HT1080 (cell line): ENCODE measurements at places on chromosomes 2 and 18. TPM values are rescaled to one million over a fixed set of nuclear protein-coding genes. Genes with fewer than 3 reads are reported as not detected.

The SCN9A gene
- total RNA-seq, result 1.1 and 1.8 TPM in 2 replicates

The NT5DC4 gene
- total RNA-seq, result not detected in 2 replicates

The GATA6 gene
- total RNA-seq, result 5.5 and 6.8 TPM in 2 replicates

DNA sequence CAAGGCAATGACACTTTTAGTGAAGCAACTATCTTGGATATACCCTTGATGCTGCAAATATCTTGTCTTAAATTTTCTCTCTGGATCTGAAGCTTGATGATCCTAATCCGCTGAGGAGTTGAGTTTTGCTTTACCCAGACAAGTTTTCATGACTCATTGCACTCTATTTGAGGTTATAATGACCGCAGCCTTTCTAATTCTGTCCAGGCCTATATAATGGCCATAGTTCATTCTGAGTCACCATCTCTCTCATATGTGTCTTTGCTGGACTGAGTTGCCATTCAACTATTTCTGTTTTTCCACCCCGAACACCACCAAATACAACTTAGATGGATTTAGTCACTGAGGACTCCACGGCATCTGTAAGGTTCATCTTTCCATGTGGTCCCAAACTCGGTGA is 802.1 kb upstream of the FAM98A start:
- DNase-seq, result peak; percentile 79

DNA sequence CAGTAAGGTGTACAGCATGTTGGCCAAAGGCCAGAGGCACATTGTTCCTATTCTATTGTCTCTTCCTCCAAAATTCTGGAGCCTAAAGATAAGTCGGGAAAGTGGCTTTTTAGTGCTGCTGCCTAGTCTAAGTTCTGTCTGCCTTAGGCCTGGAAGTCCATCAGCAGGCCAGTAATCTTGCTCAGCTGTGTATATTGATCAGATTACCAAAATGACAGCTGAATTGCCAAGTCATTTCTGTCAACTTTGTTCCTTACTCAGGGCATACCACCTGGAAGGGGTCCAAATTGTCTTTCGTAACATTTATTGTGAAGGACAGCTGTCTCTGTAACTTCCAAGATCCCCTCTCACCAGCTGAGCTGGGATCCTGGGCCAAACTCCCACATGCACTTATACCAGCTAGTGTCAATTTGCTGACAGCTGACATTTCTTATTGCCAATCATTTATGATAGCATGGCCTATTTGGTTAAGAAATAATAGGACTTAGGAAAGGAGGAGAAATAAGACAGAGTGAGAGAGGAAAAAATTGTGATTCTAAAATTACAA is 116.8 kb upstream of the FSHR start:
- no peak for DNase-seq

GRCh38 chr18:13563390-13563805 is 163.0 kb downstream of the FAM210A start:
- DNase-seq, result no peak

- DNase-seq, result no peak
Measured at GRCh38 chr2:229344955-229345354, 73.9 kb upstream of the PID1 start.

GRCh38 chr2:173854840-173855239 is 110.3 kb downstream of the SP3 start:
- peak; percentile 57 for DNase-seq
